ENCODE measurements at places on chromosomes 2 and 18. TPM values are rescaled to one million over a fixed set of nuclear protein-coding genes. Genes with fewer than 3 reads are reported as not detected.
A peak's percentile ranks its signal among the peaks of the same experiment; 100 is the strongest.

TFPI gene
- total RNA-seq: 1.1 TPM

EPHA4 gene
- total RNA-seq: 55.1 TPM

STK17B gene
- total RNA-seq: 218 TPM

DNA sequence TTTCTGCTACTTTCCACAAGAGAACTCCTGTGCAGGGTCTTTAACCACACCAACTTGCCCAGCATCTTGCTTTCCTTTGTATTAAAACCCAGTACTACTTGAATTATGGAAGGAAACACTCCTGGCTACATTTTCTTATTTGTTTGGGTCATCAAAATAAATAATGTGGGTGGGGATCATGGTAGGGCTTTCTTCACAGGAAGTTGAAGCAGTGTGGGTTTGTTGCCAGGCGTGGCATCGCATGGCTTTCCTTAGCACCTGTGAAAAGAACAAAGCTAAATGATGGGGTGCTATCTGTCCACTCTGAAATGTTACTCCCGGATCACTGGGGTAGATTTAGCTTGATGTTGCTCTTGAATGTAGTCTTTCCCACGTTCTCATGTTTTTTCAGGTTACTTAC lies 18.7 kb downstream of the ARHGAP25 start:
- H3K27ac ChIP-seq: peak overlapping the region; percentile 73
- no peaks in the 10 kb centered on the region for H3K36me3 ChIP-seq
- no peak for DNase-seq
- no peak overlapping the region for H3K4me3 ChIP-seq
- H3K27me3 ChIP-seq: no peaks in the 10 kb centered on the region
- peaks cover 53% of the 10 kb centered on the region for H3K4me1 ChIP-seq

DNA sequence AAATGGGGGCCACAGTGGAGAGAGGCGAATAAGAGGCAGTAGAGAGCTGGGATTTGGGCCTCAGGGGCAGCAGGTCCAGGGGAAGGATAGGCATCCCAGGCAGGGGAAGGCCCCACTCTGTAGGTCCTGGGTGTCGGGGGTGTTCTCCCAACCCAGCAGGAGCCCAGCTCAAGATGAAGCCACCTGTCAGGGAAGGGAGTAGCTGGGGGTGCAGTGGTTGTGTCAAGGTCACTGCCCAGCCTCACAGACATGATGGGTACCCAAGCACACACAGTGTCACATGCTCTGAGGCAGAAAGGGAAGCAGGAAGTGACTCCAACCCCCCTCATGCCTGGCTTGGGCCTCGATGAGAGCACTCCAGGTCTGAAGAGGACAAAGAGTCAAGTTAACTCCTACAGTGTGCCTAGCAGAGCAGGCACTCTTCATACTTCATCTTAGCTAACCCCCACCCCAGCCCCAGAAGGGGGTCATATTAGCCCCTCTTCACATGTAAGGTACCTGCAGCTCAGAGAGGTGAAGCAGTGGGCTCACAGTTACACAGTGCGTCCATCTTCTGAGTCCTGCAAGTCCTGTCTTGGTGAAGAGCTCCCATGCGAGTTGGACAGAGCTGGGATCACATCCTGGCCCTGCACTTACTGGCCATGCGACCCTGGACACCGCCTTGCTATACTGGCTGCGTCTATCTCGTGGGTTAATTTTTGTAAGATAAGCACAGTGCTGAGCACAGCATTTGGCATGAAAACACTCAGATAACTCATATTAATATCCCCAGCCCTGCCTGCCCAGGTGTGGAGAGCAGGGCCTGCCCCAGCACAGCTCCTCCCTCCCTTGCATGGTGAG lies 72.6 kb upstream of the DAPL1 start:
- DNase-seq: no peak
- no peaks in the 10 kb centered on the region for H3K4me1 ChIP-seq
- H3K27me3 ChIP-seq: no peaks in the 10 kb centered on the region
- no peak overlapping the region for H3K4me3 ChIP-seq

All from T-cell (primary cell).